Activated CD4-positive, alpha-beta memory T cell treated with anti-CD3 and anti-CD28 coated beads, Interleukin-2, amount 10 ng/mL, durations not matched to agents 7 days and 5 days (primary cell): ENCODE measurements at places on chromosomes 1 and 21.

GRCh38 chr1:63835128-63835527 is 61.3 kb downstream of the ROR1 start:
- no peak overlapping the region for H3K4me3 ChIP-seq
- no peak overlapping the region for H3K27ac ChIP-seq
- H3K4me1 ChIP-seq: no peaks in the 10 kb centered on the region
- no peaks in the 10 kb centered on the region for H3K27me3 ChIP-seq
- H3K36me3 ChIP-seq: no peaks in the 10 kb centered on the region

- H3K4me1 ChIP-seq: peaks cover 42% of the 10 kb centered on the region
- H3K27me3 ChIP-seq: no peaks in the 10 kb centered on the region
- no peak for DNase-seq
- H3K4me3 ChIP-seq: no peak overlapping the region
Observed at GRCh38 chr1:39846796-39847195, 36.5 kb downstream of the TRIT1 start.

GRCh38 chr21:38761531-38761930 is 44.2 kb upstream of the ETS2 start:
- H3K4me1 ChIP-seq: peaks cover 3% of the 10 kb centered on the region
- peaks cover 10% of the 10 kb centered on the region for H3K36me3 ChIP-seq
- peaks cover 13% of the 10 kb centered on the region for H3K27me3 ChIP-seq

- peaks cover 87% of the 10 kb centered on the region for H3K4me1 ChIP-seq
- peaks cover 3% of the 10 kb centered on the region for H3K36me3 ChIP-seq
- peaks cover 29% of the 10 kb centered on the region for H3K27me3 ChIP-seq
Observed at GRCh38 chr1:206769304-206769731, 1.3 kb upstream of the IL19 start.

DNA sequence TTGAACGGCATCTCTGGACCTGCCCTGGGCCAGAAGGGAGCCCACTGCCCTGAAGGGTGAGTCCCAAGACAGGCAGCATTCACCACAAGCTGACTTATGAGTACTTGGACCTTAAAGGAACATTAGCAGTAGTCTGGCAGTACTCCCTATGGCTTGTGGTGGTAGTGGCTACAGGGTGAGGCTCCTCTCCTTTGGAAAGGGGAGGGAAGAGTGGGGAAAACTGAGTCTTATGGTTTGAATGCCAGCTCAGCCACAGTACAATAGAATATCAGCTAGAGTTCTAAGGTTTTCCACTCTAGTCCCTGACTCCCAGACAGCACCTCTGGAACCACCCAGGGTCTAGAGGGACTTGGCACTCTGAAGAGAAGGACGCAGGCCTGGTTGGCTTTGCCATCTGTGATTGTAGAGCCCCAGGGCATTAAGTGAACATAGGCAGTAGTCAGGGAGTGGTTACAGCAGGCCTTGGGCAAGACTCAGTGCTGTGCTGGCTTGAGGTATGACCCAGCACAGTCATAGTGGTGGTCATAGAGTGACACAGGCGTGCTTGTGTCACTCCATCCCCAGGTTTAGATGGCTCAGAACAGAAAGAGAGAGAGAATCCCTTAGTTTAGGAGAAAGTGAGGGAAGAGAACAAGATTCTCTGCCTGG is 31.0 kb downstream of the CD53 start:
- H3K36me3 ChIP-seq: peaks cover 70% of the 10 kb centered on the region
- H3K27ac ChIP-seq: no peak overlapping the region
- no peak overlapping the region for H3K4me3 ChIP-seq
- DNase-seq: no peak
- peaks cover 6% of the 10 kb centered on the region for H3K4me1 ChIP-seq
- H3K27me3 ChIP-seq: no peaks in the 10 kb centered on the region

GRCh38 chr1:95171270-95172245 is 54.4 kb downstream of the TLCD4 start:
- no peaks in the 10 kb centered on the region for H3K36me3 ChIP-seq
- H3K27ac ChIP-seq: no peak overlapping the region
- no peak overlapping the region for H3K4me3 ChIP-seq
- H3K27me3 ChIP-seq: no peaks in the 10 kb centered on the region
- no peaks in the 10 kb centered on the region for H3K4me1 ChIP-seq

GRCh38 chr21:26782747-26783146 is 62.5 kb downstream of the ADAMTS1 start:
- no peak overlapping the region for H3K27ac ChIP-seq
- H3K4me3 ChIP-seq: no peak overlapping the region
- DNase-seq: no peak
- no peaks in the 10 kb centered on the region for H3K27me3 ChIP-seq

- H3K27me3 ChIP-seq: peaks cover 19% of the 10 kb centered on the region
- DNase-seq: no peak
- H3K4me3 ChIP-seq: no peak overlapping the region
- no peak overlapping the region for H3K27ac ChIP-seq
Observed at GRCh38 chr1:15287035-15287979, 40.3 kb downstream of the FHAD1 start.

DNA sequence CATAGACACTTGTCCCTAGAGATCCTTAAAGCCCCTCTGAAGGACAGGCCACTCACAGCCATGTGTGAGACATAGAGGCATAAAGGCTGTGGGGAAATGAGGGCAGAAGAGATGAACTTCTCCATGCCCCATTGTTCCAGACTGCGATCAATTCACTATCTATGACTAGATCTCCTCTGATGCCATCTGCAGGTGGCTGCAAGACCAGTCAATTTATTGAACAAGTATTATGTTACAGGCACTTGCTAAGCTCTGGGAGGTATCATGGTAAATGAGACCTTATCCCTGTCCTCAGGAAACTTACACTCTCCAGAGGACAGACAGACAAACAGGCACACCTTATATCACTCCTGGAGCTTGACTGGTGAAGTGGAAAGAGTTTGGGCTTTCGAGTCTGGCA is 22.9 kb downstream of the UBIAD1 start:
- DNase-seq: no peak
- H3K27ac ChIP-seq: no peak overlapping the region
